COLO829 (cell line): ENCODE measurements at places on chromosomes 4 and X.

DNA sequence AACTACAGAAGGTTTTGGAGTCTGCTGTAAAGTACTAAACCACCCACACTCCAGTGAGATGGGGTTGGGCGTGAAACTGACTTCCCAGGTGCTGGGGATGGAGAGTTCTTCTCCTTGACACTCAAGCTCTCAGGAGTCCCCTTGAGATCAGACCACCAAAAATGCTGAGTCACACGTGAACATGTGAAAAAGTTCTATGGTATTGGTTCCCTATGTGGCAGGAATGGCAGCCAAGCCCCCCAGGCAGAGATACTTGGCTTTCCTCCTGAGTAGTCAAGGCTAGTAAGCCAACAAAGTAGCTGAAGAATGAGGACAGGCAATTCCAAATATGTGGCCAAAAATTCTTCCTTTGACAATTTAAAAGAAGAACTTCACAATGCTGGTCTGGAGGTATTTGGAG, 222.0 kb upstream of the ADAMTS3 start:
- DNase-seq = no peak

DNA sequence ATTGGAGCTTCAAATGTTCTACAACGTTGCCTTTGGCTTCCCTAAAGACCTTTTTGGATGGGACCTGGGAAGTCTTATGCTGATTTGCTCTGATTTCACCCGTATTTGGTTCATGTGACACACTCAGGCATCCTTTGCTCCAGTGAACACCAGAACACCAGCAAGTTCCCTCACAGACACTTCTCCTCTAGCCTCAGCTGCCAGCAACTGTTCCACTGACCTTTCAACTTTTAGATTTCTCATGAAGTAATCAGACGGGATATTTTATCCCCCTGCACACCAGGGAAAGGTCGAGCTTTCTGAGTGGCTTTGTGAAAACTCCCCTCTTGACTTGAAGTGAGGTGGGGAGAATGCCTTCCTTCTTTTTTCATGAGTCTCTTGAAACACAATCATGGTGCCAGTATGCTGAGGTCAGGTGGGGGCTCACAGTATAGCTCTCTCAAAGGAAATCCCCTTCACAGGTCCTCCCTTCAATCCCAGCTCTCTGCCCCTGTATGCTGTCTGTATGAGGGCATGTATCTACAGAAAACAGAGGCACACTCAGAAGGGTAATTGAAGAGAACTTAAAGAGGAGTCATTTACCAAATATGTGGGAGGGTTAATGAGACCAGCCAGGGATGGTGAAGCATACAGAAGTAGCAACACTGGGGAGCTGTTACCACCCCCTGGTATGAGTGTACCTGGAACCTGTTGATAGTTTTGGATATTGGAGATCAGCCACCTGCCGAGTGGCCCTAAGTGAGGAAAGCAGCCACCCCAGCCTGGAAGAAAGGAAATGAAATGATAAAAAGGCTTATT, 62.7 kb downstream of the FGFBP1 start:
- DNase-seq = no peak

DNA sequence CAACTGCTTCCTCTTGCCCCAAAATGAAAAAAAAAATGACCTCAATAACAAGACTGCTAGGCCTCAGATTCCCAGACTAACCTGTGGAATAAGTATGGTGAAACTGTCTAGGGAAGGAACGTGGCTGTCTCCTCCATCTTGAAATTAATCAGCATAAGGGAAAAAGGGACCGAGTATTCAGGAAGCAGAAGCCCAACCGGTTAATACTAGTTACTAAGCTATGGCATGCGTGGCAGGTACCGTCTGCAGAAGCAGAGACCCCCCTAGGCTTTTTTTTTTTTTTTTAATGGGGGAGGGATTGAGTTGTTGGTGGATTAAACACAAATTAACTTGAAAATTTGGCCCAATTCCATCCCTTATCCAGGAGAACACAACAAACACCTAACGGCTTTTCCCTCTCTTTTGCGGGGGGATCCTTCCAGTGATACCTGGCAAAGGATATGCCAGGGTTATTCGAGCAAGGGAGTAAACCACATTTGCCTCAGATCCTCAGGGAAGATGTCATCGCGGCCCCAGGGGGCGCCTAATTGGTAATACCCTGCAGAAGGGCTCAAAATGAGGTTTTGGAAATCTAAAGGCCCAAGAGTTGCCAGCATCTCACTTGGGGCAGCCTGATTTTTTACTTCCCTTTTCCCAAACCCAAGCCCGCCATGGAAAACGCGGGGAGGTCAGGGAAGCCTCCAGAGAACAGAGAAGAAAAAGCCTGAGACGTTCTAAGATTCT, 893 bp downstream of the RLIM start:
- DNase-seq = peak; percentile 33

DNA sequence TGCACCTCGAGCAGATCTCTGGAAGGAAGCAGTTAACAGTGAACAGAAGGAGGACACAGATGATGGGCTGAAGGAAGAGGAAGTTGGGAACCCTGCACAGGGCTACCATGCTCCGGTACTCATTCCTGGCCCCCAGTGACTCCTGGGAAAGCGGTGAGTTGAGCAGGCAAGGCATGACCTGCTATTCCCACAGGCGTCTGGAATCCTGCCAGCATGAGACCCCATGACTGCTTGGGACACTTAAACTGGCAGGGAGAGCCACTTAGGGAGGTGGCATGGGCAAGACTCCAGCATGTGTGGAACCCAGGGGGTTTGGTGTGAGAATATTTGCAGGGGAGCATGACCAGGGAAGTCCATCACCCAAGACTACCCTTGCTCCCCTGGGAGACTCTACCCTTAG, 1056.4 kb upstream of the POU3F4 start:
- no peak for DNase-seq

DNA sequence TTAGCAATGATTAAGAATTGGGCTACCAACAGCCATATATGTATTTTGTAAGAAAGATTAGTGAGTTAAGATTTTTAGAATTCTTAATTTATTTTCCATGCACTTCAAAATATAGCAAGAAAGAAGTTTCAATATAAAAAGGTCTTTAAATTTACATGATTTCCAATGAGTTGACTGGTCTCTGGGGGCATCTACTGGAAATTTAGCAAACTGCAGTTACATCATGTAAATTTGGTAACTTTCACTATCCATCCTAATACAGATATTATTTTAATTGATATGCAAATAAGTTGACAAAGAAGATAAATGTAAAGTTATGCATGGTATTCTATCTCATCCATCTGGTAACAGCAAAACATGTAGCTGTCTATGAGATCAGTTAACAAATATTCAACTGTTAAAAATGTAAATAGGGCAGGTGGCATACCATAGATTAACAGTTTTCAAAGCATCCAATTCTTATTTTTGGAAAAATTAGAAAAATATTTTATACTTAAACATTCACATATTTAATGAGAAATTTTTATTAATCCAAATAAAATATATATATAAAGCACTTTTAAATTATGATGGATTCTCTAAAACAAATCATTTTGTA, 29.1 kb downstream of the TTC29 start:
- peak; percentile 45 for DNase-seq

GRCh38 chr4:120156120-120156718, 89.6 kb upstream of the MAD2L1 start:
- DNase-seq = peak; percentile 42

DNA sequence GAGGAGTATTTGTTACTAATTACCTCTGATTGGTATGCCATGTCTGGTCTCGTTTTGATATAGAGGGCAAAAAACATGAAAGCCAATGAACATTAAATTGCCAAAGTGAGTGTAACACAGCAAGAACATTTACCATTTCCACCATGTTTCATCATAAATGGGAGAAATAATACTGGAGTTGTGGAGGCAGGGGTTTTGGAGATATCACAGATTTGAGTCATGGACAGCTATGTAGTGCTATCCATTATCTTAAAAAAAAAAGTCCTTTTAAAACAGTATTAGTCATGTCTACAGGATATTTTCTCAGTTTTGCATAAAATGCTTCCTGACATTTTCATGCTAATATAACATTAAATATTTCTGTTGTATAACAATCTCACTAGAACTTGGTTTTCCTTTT, 301.2 kb downstream of the IL1RAPL1 start:
- DNase-seq = no peak

GRCh38 chrX:103215425-103215991, 600 bp downstream of the BEX4 start:
- DNase-seq = no peak

DNA sequence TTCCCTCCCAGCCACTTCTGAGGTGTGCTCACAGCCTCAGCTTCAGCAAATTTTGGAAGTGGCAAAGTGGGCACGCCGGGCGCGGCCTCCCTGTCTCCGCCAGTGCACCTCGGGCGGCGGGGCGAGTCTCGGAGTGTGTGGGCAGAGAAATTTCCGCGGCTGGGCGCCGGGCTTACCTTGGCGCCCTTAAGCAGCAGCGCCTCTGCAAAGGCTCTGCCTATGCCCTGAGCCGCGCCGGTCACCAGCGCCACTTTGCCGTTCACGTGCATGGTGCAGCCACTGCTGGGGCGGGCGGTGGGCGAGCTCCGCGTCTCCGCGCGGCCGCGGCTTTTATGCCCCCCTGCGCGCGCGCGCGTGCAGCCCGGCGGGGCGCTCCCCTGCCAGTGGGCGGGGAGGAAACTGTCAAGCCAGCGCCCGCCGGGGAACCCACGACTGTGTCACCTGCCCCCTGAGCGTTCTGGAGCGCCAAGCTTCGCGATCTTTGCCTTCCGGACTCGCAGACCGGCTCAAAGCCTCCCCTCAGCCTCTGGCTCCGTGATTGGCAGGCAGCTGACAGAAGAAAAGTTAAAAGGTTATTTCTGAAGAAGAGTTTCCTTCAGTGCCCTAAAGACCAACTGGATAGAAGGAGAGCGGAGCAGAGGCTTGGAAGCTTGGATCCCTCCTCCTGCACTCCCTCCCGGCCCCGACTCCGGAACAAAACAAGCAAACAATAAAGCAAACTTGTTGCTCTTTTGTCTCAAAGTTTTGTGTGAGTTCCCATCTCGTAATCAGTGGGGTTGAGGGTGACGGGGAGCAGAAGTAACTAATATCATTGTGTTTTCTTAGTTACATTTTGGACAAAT, at the start of gene HPGD:
Gene HPGD, minus strand, starts transcription at position 306 of the 842 bp plus-strand sequence. Its CDS starts 37 bp downstream, at position 269.
- DNase-seq = peak; percentile 25

- DNase-seq = no peak
Measured at GRCh38 chr4:8725071-8725841, 132.7 kb downstream of the CPZ start.

DNA sequence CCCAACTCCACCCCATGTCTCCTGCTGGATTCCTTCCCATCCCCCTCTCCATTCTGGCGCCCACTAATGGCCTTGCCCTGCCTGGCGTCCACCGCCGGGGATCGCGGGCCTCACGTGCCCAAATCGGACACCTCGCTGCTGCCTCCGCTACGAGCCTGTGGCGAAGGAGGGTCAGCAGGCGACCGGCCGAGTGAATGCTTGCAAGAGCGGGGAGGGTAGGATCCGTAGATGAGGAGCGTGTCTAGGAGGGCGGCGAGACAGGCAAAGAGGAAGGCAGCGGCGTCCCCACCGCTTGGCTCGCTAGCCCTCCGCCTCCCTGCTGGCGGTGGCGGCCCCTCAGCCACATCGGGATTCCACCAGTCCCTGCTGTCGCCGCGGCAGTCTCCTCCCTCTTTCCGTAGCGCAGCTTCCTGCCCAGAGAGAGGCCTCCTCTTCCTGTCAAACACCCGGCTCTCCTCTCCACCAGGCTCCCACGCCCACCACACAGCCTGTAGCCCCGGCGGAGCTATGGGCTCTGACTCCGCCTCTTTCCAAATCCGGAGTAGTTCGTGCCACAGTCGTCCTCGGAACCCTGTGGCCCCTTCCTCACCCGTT, at the start of gene SPIN2B:
Gene SPIN2B, minus strand, starts transcription at position 387 of the 594 bp plus-strand sequence.
- peak; percentile 89 for DNase-seq

DNA sequence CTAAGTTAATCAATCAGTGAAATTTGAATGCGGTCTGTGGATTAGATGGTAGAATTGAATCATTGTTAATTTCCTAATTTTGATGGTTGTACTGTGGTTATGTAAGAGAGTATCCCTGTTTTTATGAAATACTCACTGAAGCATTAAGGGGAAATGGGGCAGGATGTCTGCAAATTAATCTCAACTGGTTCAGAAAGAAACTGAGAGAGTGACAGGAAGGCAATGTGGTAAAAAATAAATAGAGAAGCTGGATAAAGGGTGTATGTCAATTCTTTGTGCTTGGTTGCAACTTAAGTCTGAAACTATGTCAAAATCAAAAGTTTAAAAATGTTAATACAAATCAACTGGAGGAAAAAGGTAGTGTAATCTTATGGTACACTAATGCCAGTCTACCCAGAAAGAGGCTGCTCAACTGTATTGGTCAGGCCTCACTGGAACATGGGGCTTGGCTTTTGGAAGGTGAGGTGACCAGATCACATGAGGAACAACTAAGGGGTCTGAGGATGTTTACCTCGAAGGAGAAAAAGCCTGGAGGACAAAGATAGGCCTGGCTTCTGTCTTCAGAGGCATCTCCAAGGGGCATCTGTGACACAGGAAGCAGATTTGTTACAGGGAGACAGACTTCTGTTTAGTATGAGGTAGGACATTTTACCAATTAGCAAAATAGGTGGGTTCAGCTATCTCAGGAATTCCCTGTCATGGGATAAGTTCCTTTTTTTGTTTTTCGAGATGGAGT, 83.1 kb downstream of the DLG3 start:
- no peak for DNase-seq

DNA sequence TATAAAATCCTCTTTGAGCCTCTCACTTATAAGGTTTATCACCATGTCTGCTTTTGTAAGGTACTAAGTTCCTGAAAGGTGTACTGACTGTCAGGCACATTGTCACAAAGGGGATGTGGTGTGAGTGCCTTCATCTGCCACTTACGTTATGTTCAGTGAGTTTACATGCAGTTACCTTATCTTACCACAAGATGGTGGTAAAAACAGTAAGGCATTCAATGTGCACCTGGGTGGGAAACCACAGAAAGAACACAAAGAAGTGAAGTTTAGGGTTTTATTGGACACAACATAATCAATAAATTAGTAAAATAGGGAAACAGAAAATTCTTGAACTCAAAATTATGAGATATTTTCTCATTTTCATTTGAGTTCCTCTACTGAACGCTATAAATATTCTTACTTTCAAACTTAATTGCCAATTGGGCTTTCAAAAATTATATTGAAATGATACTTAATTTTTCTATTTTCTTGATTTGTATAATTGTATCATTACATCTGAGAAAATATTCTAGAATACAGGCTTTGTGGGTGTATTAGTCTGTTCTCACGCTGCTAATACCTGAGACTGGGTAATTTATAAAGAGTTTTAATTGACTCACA, 650.8 kb downstream of the PCDH7 start:
- peak; percentile 27 for DNase-seq

DNA sequence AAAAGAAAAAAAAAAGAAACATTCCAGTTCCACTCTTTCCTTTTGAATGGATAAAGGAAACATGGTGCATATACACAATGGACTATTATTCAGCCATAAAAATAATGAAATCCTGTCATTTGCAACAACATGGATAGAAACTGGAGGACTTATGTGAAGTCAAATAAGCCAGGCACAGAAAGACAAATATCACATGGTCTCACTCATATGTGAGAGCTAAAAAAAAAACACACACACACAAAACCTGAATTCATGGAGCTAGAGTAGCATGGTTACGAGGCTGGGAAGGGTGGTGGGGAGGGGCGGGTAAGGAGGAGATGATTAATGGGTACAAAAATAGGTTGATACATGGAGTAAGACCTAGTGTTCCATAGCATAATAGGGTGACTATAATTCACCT, 22.4 kb upstream of the SH3KBP1 start:
- no peak for DNase-seq
